ENCODE measurements at places on chromosomes 6 and 20. TPM values are rescaled to one million over a fixed set of nuclear protein-coding genes. Genes with fewer than 3 reads are reported as not detected.

- DNase-seq: peak; percentile 55
Observed at GRCh38 chr20:62587757-62588402, 54.4 kb upstream of the SLCO4A1 start.

GRCh38 chr20:31587545-31588389, 17.3 kb upstream of the ID1 start:
- no peak for DNase-seq

GRCh38 chr6:76779068-76779467, 684.2 kb downstream of the HTR1B start:
- DNase-seq: no peak

GRCh38 chr6:78460711-78461110, 406.6 kb upstream of the IRAK1BP1 start:
- DNase-seq: no peak

DNA sequence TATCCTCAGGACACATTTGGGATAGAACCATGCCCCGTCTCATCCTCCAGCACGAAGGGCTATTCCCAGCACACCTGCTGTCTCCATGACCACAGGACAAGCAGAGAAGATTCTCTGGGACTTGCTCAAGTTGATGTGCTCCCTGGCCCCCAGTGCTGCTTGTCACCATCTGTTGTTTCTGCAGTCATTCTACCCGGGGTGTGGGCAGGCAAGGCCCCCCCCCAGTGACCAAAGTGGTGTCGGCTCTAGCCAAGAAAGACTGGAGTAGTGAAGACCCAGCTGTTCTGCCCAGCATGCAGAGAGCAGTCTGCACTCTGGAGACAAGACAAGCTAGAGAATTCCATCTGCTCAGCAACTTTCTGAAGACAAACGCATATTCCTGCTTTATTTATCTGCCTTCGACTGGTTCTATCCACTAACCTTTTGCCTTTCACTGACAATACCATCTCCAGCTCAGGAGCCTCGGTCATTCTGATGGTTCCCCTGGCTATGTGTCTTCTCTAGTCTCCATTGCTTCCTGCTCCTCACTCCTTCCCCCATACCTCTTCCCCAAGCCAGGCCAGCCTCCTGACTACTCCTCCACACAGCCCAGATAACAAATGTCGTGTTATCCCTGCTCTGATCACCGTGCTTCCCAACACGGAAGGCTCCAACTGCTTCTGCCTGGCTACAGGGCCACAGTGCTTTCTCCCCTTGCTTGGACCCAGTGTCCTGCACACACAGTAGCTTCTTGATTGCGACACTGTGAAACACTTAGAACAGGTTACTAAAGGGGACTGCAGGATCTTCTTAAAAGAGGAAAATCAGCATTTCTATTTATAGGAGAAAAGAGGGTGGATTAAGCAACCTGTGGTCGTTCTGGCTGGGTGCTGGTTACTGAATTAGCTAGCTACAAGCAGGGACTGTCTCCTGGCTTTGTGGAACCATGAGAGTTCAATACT, 86.7 kb upstream of the EMILIN3 start:
- DNase-seq: no peak

GRCh38 chr20:18477218-18477617, 10.0 kb downstream of the POLR3F start:
- DNase-seq: no peak

- no peak for DNase-seq
Observed at GRCh38 chr6:150764334-150765066, 101.0 kb upstream of the MTHFD1L start.

DNA sequence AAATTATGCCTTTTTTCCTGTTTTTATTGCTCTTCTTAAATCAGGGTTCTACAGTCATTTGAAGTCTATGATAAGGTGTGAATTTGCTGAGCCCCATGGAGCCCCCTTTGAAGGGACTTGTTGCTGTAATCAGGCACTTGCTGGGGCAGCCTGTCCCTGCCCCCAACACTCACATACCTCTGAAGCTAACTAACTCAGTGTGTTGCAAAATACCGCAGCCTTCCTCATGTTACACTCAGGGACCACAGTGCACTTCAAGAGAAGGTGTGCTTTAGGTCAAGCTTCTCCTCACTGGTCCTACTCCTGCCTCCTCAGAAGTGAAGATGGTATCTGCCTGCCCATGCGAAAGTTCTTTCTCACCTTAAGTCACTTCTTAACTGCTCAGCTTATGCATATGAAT, 66.1 kb upstream of the GLP1R start:
- no peak for DNase-seq

- peak; percentile 17 for DNase-seq
Observed at GRCh38 chr6:159633196-159633595, 59.8 kb downstream of the SOD2 start.

- peak; percentile 54 for DNase-seq
Observed at GRCh38 chr20:33407251-33407650, 5.9 kb upstream of the CDK5RAP1 start.

- DNase-seq: no peak
Observed at GRCh38 chr20:5845681-5846615, 95.7 kb downstream of the SHLD1 start.

- peak; percentile 35 for DNase-seq
Observed at GRCh38 chr6:104312851-104313250, 546.9 kb downstream of the HACE1 start.

GRCh38 chr6:70524721-70525286, 41.9 kb upstream of the SDHAF4 start:
- DNase-seq: no peak

DNA sequence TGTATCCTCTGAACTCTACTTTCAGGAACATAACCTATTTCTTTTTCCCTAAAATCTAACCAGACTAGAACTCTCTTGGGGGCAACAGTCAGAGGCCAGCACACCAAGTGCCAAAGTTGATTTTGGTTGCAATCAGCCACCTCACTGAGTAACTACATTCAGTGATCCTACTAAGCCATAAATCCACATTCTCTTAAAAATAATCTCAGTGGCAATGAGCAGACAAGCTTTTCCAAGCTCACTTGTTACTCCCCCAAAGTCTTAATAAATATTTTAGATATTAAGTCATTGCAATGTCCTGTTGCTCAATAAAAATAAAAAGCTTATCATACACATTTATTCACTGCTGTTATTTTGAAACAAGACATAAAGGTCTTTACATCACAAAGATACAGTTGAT, 9.8 kb downstream of the RGS17 start:
- DNase-seq: no peak

DNA sequence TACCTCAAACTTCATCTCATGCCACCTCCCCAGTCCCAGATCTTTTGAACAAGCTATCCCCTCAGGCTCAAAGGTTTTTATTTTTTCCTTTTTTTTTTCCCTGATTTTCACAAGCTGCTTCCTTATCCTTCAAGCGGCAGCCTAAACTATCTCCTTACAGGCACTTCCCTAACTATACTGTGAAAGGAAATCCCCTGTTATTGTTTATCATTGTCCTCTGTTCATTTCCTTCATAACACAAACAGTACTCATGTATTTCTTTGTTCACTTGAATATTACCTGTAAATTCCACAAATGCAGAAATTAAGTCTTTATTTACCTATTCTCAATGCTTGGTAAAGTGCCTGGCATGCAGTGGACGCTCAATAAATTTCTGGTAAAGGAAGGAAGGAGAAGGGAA, 48.9 kb downstream of the ME1 start:
- no peak for DNase-seq

DNA sequence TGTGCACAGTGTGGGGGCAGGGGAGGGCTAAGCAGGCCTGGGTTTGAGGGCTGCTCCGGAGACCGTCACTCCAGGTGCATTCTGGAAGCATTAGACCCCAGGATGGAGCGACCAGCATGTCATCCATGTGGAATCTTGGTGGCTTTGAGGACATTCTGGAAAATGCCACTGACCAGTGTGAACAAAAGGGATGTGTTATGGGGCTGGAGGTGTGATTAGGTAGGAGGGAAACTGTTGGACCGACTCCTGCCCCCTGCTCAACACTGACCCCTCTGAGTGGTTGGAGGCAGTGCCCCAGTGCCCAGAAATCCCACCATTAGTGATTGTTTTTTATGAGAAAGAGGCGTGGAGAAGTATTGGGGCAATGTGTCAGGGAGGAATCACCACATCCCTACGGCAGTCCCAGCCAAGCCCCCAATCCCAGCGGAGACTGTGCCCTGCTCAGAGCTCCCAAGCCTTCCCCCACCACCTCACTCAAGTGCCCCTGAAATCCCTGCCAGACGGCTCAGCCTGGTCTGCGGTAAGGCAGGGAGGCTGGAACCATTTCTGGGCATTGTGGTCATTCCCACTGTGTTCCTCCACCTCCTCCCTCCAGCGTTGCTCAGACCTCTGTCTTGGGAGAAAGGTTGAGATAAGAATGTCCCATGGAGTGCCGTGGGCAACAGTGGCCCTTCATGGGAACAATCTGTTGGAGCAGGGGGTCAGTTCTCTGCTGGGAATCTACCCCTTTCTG, 44.0 kb upstream of the TTPAL start:
- DNase-seq: no peak

DNA sequence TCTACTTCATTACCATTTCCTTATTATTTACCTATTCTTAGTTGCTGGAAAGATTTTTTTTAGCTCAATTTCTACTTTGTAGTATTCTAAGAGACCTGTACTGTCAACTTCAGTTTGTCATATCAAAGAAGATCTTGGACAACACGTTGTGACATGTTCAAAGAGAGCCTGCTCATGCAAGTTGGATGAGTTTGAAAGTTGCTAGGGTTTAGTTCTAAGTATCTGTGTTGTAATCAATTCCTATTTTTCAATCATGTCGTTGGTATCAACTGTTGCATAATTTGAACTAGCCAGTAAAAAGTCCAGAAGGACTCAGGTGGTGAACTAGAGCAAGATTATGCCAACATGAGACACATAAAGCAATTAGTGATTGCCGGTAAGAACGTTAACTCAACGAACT, 30.2 kb downstream of the PKIB start:
- DNase-seq: no peak

- no peak for DNase-seq
Observed at GRCh38 chr20:38847840-38848239, 42.3 kb downstream of the PPP1R16B start.

- DNase-seq: peak; percentile 83
Observed at GRCh38 chr6:2876210-2877056, 26.7 kb downstream of the SERPINB9 start.

DNA sequence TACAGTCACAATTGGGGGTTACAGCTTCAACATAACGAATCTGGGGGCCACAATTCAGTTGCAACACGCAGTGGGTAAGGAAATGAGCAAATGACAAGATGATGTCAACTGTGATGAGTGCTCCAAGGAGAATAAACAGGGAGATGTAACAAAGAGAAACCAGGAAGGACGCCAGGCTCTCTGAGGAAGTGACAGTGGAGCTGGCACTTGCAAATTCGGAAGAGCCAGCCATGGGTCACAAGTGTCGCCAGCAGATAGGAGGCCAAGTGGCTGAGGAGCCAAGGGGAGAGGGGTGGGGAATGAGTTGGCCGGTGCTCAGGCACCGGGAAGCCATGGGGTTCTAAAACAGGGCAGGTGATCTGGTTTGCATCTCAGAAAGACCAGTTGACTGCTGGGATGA, 136.4 kb downstream of the EYA2 start:
- no peak for DNase-seq

- peak; percentile 80 for DNase-seq
Observed at GRCh38 chr20:10919396-10920140, 245.8 kb upstream of the JAG1 start.

- DNase-seq: no peak
Observed at GRCh38 chr6:30260036-30260504, 46.9 kb upstream of the TRIM26 start.

DNA sequence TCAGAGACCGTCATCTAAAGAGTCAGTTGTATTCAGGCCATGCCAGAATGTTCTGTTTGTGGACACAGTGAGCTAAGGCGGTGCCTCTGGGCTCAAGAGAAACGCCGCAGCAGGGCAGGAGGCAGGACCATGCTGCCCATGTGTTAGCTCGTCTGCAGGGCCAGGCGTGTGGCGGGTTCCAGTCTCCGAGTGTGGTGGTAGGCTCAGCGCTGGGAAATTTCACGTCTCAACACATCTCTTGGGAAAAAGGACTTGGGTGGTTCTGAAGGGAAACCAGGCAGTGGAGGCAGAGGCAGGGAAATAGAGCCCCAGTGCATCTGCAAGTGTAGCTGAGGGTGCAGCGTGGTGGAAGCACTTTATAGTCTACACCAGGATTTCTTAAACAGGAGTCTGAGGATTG, 56.9 kb upstream of the TAGAP start:
- DNase-seq: no peak

DNA sequence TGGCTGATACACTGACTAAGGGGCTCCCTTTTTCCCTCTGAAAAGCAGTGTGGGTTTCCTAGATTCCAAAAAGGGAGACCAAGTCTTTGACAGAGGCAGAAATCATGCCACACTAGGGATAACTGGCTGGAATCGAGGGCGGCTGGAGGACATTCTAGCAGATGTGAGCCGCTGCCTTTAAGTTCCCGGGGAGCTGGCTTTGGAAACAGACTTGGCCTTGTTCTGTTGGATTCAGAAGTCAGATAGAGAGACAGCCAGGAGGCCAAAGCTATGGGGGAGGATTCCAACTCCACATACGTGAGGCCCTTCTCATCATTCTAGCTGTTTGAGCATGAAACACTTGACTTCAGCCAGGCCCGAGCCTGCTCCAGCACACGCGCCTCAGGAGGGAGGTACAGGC, 109.9 kb upstream of the FOXC1 start:
- no peak for DNase-seq

GRCh38 chr20:47102629-47103028, 208.0 kb downstream of the EYA2 start:
- DNase-seq: no peak

DNA sequence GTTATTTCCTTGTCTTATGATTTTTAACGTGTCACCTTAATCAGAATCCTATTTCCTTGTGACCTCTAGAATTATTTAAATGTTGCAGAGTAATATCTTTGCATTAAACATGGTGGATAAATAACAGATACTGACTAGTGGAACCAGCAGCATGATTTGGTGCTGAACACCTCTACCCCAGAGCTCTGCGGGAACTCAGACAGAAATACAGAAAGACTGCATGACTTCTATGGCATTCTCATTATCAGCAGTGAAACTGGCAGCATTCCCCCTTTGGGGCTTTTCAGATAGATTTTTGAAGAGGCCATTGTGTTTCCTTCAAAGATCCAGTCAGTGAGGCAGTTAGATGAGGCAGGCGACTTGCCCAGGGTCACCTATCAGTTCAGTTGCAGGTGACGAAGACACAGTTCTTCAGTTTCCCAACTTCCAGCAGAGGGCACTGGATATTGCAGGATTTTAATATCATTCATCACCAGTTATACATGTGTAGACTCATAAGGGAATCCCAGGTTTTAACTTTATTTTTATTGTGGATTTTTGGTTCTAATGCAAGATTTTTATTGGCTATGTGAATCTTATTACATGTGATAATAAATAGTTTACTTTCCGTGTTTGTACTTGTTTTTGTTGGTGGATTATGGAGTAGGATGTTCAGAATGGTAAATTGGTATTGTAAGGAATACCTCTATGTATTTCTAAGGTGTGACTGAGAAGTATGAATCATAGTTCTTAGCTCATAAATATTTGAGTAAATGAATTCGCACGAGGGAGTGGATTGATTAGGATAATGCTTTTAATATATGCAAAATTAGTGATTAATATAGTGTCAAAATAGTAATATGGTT, 81.3 kb downstream of the AFDN start:
- DNase-seq: peak; percentile 23

Gene STMND1
- total RNA-seq: not detected

Gene PAK1IP1
- 57.9 TPM for total RNA-seq

Gene PACRG
- not detected for total RNA-seq

Gene GZF1
- total RNA-seq: 11.4 TPM

Gene POM121L2
- not detected for total RNA-seq

Gene CDKN1A
- total RNA-seq: 200 TPM

Gene IL17F
- total RNA-seq: not detected

Gene SMPD2
- 14.9 TPM for total RNA-seq

Gene SLC17A2
- total RNA-seq: not detected

Gene SAPCD1
- total RNA-seq: 3.5 TPM

Gene GPX5
- not detected for total RNA-seq

Gene EPB41L1
- 19.8 TPM for total RNA-seq

Gene C6orf58
- 0.10 TPM for total RNA-seq
